Stimulated activated CD8-positive, alpha-beta memory T cell treated with anti-CD3 and anti-CD28 coated beads, Interleukin-4, amount 100 ng/mL, for 24 hours (primary cell): ENCODE measurements at places on chromosomes 12 and 14.
A peak's percentile ranks its signal among the peaks of the same experiment; 100 is the strongest.

DNA sequence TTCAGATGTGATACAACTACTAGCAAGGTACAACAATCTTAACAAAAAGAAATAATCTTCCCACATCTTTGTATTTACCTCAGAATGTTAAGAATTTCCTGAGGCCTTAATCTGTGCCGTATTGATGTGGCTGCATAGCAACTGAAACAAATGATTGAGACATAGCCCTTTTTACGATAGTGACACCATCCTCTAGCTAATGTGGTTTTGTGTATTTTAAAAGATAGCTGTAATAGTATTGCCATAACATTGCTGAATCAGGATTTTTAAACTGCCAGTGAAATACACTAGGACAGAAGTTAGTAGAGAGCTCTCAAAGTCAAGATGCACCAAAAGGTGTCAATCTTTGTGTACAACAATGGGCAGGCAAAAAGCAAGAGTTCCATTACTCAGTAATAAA lies 11.9 kb downstream of the NPAS3 start:
- DNase-seq, result no peak

DNA sequence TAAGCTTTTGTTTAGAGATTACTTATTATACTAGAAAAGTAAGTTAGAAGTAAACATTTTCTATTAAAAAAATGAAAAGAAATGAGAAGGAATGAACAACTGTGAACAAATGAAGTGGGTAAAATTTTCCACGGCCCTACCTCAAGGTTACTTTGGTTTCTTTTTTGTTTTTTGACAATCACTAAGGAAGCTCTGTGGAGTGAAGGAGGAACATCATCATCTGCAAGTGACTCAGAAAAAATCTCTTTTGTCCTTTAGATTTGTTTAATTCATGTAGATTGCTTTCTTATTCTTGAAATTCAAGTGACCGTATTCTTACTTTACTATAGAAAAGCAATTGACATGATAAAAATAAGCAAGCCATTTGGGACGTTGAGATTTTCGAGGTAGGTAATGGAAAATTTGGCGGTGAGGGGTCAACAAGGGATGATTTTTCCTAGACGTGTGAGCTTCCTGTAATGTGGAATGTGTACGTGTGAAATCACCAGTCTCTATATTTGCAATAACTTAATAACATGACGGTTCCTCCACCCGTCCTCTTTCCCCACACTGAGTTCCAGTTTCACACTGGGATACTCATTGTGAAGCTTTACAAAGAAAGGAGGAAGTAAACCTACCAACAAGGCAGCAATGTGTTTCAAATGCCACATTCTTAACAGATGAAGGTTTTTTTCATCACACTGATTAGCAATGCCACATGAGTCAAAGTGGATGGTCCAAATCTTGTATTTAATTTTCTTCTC lies 62.3 kb upstream of the EGLN3 start:
- DNase-seq, result no peak

GRCh38 chr12:47776471-47777143 lies 3.6 kb downstream of the SLC48A1 start:
- no peak for DNase-seq

GRCh38 chr12:132803125-132803524 lies 25.5 kb downstream of the GOLGA3 start:
- DNase-seq, result no peak

- no peak for DNase-seq
These were observed 45.5 kb upstream of the SELPLG start for GRCh38 chr12:108679106-108679681.

GRCh38 chr12:5511644-5512600 lies 80.0 kb downstream of the NTF3 start:
- no peak for DNase-seq

DNA sequence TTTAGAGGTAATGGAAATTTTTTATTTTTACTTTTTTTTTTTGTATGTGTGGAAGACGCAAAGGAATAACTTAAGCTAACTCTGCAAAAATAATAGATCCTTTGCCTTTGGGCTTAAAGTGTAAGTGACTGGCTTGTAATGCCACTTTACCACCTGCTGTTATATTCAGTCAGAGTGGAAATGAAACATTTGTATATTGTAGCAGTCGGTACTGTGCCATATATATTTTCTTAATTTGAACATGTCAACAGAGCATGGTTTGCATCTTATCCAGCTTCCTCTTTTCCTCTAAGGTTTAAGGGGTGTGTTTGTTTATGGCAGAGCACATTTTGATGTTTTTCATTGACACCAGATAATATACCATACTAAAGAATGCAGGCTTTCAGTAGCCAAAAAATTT lies 176.6 kb downstream of the TRHDE start:
- DNase-seq, result no peak

DNA sequence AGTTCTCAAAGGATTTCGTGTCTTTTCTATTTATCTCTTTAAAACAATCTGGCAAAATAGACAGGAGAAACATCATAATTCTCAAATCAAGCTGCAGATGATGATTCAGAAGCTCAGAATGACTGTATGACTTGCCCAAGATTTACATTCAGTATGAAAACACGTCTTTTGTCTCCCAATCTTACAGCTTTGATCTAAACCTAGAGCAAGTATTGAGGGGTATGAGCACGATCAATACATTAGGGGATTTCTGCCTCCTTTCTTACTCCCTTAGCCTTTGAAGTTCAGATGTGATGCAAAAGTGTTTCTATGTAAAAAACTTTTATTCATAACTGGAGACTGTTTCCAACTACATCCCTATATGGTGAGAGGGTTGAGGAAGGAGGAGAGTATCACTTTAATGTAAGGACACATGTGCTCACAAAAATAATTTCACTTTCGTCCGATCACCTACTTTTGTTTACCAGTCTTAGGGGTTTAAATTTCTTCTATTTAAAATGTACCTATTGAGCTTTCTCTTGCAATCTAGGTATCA lies 454.8 kb downstream of the TMTC2 start:
- no peak for DNase-seq

DNA sequence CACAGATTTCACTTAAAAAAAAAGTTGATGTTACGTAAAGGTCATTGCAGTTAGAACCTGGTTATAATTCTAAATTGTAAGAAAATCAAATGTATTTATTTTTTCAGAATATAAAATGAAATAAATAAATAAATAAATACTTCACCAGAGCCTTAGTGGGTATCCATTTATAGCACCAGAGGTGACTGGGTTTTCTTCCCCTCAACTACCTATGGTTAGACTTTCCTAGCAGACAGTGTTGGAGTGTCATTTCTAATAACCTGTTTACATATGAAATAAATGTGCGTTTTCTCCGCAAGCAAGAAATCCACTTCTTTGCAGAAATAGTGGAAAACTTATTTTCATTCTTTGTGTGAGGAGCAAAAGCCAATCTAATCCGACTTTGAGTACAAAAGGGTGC lies 3.3 kb upstream of the MYF5 start:
- no peak for DNase-seq

GRCh38 chr12:109555431-109556315 lies 17.6 kb downstream of the MMAB start:
- DNase-seq, result no peak

- no peak for DNase-seq
These were observed 7.2 kb upstream of the P2RX4 start for GRCh38 chr12:121202407-121203355.

DNA sequence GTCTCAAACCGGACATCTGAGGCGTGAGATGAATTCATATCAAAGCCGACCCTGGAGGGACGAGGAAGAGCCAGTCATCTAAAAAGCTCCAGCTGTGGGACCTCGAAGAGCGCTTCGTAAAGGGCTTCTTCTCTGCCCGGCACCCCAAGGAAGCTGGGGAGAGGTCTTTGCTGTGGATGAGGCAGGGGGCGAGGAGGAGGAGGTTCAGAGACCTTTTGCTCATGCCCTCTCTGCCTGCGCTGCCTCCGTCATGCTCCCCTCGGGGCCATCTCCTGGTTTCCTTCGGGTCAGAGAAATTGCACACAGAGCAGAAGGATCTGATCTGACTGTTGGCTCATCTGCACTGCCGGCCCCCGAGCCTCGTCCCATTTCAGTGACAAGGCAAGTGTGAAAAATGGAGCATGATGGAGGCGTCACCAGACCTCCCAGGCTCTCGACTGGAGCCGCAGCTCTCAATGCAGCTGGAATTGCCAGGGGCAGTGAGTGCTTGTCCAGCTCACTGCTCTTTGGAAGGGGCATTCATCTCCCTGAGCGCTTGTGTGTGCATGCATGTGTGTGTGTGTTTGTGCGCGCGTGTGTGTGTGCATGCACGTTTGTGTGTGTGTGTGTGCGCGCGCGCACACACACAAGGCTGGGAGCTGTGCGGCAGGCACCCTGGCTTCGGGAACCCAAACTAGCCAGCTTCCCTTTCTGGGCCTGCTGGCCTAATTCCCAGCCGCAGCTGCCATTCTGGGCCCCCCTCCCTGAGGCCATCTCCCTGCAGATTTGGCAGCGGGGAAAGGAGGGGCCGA lies 9.2 kb downstream of the CABP1 start:
- no peak for DNase-seq

- DNase-seq, result no peak
These were observed 156.1 kb downstream of the PTCSC3 start for GRCh38 chr14:36020120-36021029.

- DNase-seq, result no peak
These were observed 13.8 kb upstream of the BCL2L14 start for GRCh38 chr12:12056951-12057350.

- DNase-seq, result peak; percentile 64
These were observed at the start of gene SLC2A13 for GRCh38 chr12:40105515-40106201. Gene SLC2A13 (minus strand): TSS chr12:40106081. CDS start chr12:40105808, 273 bp downstream.

- no peak for DNase-seq
These were observed 5.3 kb downstream of the ISCU start for GRCh38 chr12:108567406-108568337.

- peak; percentile 51 for DNase-seq
These were observed at the start of gene NXPH4 for GRCh38 chr12:57216014-57216911. Gene NXPH4 (plus strand): TSS chr12:57216794. CDS start chr12:57216970, 176 bp downstream.

DNA sequence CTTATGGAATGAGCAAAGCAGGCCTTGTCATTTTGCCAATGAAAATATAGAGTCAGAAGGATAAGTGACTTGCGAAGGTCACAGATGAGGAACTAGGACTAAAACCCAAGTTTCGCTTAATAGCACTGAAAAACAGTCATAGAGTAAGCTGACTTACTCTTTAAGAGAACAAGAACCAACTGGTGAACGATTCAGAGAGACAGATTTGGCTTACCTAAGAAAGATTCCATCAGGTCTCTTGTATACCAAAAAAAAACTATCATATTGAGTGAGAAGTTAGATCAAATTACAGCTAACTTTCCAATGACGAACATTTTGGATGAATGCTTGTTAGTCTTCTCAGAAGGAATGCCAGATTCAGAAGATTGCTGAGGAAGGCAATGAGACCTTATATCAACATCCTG lies 74.2 kb downstream of the ZFC3H1 start:
- no peak for DNase-seq

DNA sequence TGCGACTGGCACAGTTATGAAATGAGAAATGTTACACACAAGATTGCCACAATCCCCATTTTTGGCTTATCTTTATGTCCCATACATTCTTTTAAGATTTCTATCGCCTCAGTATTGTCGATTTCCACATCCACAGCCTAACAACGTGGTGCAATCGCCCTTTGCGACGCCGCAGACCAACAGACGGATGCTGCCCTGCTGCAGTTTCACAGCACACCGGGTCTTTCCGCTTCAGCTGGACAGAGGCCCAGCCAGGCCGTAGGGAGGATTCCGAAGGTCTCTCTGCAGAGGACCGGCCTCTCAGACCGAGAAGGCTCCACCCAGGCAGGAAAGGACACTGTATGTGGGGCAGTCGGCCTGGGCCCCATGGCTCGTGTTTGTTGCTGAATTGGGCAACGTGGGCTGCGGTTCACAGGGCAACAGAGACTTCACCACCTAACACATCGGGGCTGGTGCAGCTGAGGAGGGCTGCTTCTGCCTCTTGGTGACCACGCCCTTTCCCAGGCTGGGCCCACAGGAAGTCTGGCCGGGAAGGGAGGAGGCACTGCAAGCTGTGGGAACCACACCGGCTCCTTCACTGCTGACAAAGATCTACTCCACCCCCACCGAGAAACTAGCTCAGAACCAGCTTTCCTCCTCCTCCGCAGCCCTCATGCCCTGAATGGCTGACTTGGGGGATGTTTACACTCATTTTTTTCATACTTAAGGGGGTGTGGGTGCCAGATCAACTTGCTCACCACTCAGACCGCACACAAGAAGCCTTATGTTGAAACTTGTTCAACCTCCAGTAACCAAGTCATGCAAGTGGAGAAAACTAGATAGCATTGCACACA lies 32.9 kb upstream of the MDM1 start:
- DNase-seq, result peak; percentile 83

DNA sequence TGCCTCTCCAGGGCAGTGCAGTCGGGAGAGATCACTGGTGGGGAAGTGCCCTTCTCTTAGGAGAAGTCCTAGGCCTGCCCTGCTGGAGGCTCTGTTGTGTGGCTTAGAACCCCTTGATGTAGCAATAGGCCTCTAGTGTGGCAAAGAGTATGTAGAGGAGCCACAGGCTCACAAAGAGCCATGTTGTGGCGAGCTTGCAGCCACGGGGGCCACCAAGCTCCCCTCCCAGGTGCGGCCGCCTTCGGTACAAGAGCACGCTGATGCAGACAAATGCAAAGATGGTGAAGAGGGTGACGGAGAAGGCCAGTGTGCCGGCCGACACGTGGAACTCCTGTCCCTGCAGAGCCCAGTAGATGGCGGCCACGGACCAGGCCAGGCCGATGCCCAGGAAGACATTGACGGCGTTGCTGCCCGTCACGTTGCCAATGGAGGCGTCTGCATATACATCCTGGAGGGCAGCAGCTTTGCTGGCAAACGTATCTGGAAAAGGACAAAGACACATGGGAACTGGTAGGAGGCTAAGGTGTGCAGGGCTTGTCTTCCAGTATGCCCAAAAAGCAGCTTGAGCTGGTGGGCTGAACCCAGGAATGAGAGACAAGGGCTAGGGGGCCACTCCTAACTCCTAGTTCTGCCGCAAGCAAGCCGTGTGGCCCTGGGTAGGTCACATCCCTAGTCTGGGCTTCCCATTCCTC lies 142.8 kb downstream of the SLC8A3 start:
- DNase-seq, result no peak

DNA sequence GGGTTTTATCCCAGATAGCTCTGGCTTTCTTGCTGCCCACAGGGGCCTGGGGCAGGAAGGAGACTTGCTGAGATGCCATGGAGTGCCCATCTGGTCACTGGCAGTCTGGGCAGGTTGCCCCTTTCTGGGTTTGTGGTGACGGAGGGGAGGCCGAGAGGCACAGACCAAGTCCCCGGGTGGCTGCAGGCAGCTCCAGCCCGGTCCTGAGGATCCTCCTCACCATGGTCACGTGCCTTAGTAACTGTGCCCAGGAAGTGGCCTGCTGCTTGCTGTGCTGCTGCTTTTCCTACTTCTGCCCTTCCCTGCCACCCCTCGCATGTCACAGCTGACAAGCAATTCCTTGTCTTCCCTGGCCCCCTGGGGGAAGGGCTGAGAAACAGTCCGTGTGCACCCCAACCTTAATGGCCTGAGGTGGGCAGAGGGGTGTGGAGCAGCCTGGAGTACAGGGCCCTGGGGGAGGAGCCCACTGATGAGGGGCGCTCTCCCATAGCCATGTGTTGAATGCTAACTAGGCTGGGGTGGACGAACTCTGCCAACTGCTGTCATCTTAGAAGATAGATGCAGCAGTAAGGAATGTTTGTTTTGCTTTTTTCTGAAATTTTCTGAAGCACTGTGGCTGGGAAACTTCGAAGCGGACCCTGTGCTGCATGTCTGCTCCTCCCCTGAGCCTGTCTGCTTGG lies 54.9 kb upstream of the SRSF5 start:
- no peak for DNase-seq

GRCh38 chr12:48447755-48448154 lies 24.6 kb upstream of the ANP32D start:
- no peak for DNase-seq

- DNase-seq, result no peak
These were observed 152.5 kb downstream of the C12orf75 start for GRCh38 chr12:105482951-105483350.

GRCh38 chr12:92206011-92206410 lies 60.4 kb upstream of the BTG1 start:
- DNase-seq, result no peak

GRCh38 chr14:93017301-93017797 lies 94.4 kb downstream of the CHGA start:
- DNase-seq, result no peak
